ENCODE measurements at places on chromosomes 13 and 19.

- DNase-seq = no peak
Observed at GRCh38 chr13:76048131-76048530, 412.0 kb downstream of the LMO7 start.

DNA sequence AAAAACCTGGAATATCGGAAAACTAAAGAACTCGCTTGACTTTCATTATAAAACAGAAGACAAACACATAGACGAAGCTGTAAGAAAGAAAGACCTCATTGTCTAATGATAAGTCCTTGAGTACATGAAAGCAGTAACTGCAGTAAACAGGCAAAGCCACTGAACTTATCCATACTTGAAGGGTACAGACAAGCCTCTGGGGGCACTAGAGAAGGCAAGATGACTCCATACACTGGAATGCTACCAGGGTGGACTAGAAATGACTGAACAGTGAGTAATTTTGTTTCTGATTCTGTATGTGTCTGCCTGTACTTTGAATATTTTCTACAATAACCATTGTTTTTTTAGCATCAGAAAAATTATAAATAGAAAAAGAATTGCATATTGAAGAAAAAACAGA lies 507.9 kb downstream of the UQCRFS1 start:
- peak; percentile 53 for DNase-seq

- no peak for DNase-seq
Observed at GRCh38 chr19:18109733-18110608, 12.4 kb downstream of the MAST3 start.

DNA sequence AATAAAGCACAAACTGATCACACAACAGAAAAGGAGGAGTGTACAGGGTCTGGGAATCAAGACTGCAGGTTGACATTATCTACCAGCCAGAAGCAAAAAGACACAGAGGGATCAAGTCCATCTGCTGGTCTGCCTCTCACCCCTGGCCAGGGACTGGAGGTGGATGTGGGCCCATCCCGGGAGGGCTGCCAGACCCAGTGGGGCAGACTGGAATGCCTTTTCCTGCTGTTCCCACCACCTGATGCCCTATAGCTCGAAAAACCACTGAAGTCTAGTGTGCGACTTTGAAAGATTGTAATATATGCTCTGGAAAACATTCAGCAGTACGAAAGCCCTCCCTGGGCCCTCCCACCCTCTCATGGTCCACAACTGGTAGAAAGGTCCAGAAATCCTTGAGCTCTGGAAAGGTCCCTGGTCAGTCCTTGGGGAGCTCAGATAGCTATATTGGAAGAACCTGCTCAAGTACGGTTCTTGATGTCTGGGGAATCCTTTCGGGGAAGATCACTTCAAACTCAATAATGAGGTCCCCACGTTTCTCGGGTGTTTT lies 2.6 kb downstream of the DNAJB1 start:
- DNase-seq = no peak

- peak; percentile 1 for DNase-seq
Observed at GRCh38 chr19:15779756-15780476, 7.5 kb upstream of the OR10H5 start.

GRCh38 chr19:13339869-13340268 lies 166.4 kb downstream of the CACNA1A start:
- no peak for DNase-seq

- DNase-seq = no peak
Observed at GRCh38 chr19:33208904-33209849, 15.0 kb downstream of the LRP3 start.

GRCh38 chr13:43232873-43233265 lies 209.5 kb downstream of the DNAJC15 start:
- peak; percentile 44 for DNase-seq

GRCh38 chr13:51823863-51824262 lies 19.9 kb upstream of the DHRS12 start:
- DNase-seq = no peak

DNA sequence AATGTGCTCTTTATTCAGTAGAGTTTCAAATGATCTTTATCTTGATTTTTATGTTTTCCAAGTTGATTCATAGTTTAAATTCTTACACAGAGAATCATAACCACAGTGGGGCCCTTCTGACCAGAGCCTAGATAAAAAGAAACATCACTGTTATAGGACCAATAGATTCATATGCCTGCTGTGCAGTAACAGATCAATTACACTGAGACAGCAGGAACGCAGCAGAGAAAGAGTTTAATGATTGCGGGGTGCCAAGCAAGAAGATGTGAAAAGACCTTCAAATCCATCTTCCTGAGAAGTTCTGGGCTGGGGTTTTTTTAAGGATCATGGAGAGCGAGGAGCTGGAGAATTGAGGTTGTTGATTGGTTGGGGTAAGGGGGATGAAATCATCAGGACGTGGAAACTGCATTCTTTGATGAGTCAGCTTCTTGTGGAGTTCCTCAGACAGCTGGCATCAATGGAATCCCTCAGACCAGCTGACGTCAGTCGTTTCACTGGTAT lies 346.6 kb downstream of the TBC1D4 start:
- DNase-seq = peak; percentile 89

DNA sequence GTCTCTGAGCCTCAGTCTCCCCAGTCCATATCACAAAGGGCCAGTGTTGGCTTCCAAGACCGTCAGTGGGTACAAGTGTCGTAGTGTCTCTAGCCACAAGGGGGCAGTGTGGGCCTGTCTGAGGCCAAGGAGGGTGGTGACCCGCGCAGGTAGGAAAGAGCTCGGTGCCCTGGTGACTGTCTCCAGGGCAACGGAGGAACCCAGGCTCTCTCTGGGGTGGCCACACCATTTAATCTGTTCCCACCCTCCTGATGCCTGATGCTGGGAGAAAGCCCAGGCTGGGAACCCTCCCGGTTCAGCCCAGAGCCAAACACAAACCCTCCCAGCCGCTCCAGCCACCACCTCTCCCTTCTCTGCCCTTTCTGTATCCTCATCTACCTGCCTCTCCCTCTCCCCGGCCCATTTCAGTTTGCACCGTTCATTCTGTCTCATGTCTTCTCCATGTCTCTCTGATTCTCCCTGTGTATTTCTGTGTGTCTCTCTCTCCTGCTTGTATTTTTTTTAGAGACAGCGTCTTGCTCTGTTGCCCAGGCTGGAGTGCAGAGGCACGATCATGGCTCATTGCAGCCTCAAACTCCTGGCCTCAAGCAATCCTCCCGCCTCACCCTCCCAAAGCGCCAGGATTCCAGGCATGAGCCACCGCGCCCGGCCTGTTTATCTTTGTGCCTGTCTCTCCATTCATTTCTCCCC lies 17.5 kb upstream of the MEIS3 start:
- DNase-seq = no peak

DNA sequence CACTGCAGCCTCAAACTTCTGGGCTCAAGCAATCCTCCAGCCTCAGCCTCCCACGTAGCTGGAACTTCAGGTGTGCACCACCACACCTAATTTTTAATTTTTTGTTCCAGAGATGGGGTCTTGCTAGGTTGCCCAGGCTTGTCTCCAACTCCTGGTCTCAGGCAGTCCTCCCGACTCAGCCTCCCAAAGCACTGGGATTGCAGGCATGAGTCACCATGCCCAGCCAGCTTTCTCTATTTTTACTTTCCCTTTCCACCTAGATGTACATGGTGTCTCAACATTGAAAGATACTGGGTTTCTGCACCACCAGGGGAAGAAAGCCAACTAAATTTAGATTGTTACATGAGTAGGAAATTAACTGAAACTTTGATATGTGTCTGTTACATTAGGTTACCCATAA lies 13.8 kb upstream of the ZNF846 start:
- DNase-seq = no peak

DNA sequence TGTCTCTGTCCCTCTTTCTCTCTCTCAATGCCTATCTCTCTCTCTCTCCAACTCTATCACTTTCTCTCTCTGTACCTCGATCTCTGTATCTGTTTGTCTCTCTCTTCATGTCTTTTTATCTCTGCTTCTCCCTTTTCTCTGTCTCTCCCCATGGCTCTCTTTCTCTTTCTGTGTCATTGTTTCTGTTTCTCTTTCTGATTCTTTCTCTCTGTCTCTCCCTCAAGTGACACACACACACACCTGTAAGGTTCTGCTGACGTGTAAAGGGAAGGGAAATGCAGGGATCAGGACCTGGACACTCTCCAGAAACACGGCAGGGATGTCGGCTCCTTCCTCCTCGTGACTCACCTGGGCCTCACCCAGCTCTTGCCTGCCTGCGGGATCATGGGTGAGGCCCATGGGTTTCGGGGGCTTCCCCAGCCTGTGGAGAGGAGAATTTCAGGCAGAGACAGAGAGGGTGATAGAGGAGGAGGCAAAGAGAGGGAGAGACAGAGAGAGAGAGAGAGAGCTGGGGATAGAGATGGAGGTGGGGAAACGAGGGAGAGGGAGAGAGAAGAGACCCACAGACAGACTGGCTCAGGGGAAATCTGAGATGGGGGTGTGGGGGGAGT lies 5.4 kb upstream of the PLAUR start:
- no peak for DNase-seq

GRCh38 chr13:53092931-53093330 lies 64.3 kb downstream of the OLFM4 start:
- no peak for DNase-seq

GRCh38 chr13:31927219-31927653 lies 104.3 kb upstream of the FRY start:
- DNase-seq = no peak

- no peak for DNase-seq
Observed at GRCh38 chr19:29378126-29378525, 147.7 kb upstream of the VSTM2B start.

DNA sequence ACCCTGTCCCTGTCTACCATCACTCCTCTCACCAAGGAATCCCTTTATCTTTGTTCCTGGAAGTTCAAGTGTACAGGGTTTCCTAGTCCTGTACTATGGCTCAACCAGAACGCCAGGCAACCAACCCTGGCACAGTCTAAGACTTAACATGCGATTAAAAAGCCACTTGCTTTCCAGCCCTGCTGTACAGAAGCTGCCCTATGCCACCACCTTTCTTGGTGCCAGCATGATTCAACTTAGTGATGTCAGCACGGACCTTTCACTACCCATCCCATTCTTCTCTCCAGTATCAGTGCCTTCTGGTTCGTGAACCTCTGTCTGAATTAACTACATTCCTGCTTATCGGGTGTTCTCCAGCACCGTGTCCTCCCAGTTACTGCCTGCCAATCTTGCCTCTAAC lies 151.1 kb downstream of the KLF12 start:
- DNase-seq = no peak

GRCh38 chr13:113958373-113958772 lies 15.5 kb downstream of the C13orf46 start:
- DNase-seq = no peak

DNA sequence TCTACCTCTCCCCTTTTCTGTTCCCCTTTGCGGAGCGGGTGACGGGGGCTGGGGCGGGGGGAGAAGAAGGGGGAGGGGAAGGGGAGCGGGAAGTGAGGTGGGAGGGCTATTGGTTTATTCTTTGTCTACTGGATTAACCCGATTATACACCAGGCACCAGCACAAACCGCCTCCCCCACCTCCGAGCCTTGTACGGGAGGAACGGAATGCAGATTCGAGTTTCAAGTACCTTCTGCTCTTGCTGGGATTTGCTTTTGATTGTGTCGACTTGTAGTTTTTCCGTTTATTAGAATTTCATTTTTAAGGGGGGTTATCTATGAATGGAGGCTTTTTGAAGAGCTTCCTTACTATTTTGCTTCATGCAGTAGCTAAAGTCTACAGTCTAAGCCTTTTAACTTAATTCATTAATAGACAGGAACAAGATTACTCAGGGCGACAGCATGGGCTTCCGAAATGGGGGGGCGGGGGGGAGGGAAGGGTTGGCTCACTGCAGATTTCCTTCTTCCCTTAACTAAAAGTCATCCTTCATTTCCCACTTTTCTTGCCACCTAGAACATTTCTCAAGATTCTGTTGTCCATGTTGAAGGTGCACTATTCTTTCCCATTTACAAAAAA lies 937 bp upstream of the SPRY2 start:
- no peak for DNase-seq

- DNase-seq = no peak
Observed at GRCh38 chr13:50208826-50209335, 193.6 kb downstream of the KCNRG start.

GRCh38 chr19:45023048-45023447 lies 15.8 kb upstream of the CLASRP start:
- no peak for DNase-seq

DNA sequence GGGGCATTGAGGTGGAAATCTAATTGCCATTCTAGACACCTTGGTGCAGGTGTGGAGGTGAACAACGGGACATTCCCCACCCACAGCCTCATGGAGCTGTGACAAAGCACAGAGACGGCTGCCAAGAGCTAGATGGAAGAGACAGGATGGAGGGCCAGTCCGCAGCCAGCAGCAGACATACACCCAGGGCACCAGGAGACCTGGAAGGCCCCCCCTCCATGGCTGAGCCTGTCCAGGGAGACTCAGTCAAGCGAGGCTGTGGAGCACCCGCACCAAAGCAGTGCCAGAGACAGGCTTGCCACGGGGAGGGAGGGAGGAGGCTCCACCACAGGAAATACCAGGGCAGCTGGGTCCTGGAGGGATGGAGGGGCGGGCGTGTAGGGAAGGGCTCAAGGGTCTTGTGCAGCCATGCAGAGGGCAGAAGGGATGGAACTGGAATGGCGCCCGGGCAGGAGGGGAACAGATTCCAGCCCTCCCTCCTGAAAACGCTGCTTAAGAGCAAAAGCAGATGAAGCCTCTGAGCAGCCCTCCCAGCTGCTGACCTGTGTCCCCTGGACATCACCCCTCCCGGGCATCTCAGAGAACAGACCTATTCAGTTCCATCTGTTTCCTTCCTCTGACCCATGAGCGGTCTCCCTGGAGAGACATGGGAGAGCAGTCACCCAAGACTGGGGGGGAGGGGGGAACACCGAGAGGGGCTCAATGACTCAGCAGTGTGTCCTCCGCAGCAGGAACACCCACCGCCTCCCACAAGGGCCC lies 14.4 kb downstream of the EPS15L1 start:
- DNase-seq = no peak

DNA sequence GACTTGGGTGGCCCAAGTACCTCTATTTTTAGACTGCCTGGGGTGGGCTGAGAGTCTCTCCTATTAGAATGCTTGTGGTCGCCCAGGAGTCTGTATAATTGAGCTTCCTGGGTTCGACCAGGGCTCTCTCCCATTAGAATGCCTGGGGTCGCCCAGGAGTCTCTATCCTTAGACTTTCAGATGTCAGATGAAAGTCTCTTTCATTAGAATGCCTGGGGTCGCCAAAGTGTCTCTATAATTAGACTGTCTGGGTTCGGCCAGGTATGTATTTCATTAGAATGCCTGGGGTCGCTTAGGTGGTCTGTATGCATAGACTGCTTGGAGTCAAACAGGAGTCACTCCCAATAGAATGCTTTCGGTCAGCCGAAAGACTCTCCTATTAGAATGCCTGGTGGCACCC lies 1471.7 kb downstream of the UQCRFS1 start:
- DNase-seq = no peak

GRCh38 chr13:53020764-53021335 lies 7.8 kb upstream of the OLFM4 start:
- DNase-seq = no peak

- no peak for DNase-seq
Observed at GRCh38 chr13:63249411-63250187, 1834.0 kb upstream of the PCDH20 start.

DNA sequence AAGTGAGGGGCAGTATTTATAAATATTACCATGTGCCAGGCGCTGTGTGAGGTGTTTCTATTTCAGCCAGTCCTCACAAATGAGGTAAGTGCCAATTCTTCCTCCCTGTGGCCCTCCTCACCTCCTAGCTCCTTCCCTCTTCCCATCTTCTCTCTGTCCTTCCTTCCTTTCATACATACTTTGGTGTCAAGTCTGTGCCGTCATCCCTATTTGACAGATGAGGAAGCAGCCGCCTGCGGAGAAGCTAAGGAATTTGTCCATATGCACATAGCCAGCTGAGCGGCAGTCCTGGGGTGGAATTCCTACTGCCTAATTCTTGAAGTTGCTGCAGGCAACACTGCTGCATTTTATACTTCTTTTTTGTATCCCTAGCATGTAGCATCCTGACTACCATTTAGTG lies 150.8 kb downstream of the B3GLCT start:
- DNase-seq = no peak

- DNase-seq = no peak
Observed at GRCh38 chr13:45678282-45678681, 23.8 kb upstream of the CBY2 start.

All from GM04503 (cell line).